ENCODE measurements at places on chromosomes 3 and 15.

GRCh38 chr15:99187936-99188335 lies 61.4 kb downstream of the TTC23 start:
- no peak for DNase-seq

GRCh38 chr3:111911446-111911845 lies 52.4 kb downstream of the PHLDB2 start:
- no peak for DNase-seq

DNA sequence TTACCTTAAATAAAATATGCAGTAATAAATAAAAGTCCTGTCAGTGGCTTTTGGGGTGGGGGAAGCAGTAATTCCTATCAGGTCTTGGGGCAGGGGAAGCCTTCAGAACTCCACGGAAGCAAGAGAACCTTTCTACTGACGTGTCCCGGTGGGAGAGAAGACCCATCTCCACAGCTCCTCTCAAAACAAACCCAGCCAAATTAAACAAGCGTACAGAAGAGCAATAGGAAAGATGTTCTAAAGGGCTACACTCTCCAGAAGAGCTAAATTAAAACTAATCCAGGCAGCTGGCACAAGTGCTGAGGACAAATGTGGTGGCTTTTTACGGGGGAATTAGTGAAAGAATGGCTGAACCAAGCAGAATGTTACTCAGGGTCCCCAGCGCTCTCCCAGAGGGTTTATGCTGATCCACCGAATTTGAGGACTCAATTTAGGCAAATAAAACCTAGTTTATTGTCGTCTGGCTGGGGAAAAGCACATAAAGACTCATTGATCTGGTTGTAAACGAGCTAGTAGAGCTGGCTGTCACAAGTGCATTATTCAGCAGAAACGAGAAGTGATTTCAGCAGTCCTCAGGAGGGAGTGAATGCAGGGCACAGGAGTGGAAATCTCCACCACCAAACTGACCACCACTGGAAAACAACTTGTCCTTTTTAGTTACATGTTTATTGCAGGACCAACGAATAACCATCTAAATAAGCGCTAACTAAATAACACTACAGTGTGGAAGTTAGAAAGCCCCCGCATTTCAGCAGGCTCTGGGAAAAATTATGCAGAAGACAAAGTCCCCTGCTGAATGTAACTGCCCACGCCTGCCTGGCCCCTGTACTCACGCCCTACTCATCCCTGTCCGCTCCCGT lies 13.5 kb downstream of the BFSP2 start:
- DNase-seq: no peak

DNA sequence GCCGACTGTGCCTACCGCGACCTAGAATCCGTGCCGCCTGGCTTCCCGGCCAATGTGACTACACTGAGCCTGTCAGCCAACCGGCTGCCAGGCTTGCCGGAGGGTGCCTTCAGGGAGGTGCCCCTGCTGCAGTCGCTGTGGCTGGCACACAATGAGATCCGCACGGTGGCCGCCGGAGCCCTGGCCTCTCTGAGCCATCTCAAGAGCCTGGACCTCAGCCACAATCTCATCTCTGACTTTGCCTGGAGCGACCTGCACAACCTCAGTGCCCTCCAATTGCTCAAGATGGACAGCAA lies 1.4 kb downstream of the ISLR start:
- DNase-seq: no peak

DNA sequence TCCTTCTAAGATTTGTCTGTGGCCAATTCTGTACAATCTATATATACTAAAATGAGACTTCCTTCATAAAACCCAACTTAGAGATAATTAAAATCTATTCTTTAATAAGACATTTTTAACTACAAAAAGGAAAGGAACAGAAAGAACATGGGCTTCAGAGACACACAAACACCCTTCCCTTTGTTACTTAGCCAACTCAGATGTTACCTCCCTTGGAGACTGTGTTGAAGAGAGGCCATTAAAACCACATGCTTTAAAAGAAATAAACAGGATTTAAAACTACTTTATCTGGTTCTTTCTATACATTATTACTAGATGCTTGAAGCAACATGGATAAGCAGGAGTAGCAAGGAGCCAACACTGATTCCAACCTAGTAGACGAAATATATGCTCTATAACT lies 42.0 kb downstream of the LRRFIP2 start:
- no peak for DNase-seq

DNA sequence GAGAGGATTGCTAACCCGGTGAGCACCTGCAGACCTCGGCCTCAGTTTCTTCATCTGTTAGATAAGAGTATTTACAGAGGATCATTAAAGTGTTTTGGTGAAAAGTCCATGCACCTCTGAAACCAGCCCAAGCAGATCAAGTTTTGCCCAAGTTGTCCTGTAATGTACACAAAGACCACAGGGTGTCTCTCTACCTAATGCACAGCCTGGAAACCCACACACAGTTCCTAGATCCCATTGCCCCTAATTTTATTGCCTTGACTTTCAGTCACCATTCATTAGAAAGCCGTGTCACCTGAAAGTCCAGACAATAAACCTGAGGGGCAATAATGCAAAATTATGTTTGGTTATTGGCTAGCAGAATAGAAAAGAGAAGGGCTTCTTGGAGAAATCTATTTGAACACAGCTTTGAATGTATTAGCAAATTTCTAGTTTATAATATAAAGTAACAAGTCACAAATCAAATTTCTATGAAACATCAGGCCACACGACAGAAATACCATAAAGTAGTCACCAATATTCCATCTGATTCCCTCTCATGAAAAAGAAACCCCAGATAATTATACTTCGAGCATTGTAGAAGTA lies 161.3 kb upstream of the SLC2A2 start:
- no peak for DNase-seq
